ENCODE measurements at places on chromosomes 12 and 14.

- peak; percentile 28 for DNase-seq
Observed at GRCh38 chr14:89276424-89276975, 140.5 kb downstream of the FOXN3 start.

DNA sequence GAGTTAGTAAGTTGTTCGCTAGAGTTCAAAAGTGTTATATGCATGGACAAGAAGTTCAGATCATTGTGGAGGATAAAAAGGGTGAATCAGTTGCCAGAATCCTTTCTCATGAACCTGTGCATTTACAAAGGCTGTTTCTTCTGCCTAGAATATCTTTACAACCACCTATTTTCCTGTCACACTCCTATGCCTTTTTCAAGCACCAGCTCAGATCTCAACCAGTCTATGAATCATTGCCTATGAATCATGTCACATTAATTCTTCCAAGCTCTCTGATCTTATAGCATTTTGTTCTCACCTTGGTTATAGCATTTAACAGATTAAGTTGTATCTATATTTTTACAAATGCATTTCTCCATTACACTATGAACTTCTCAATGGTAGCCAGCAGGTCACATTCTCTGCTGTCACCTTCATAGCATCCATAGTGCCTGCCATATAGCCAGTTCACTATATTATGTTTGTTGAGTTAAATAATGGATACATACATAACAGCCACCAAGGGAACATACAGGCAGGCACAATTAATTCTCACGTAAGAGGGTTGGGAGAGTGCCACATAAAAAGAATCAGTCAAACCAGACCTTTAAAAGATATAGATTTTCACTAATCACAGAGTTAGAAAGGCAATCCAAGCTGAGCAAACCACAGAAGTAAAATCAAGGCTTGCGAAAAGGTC is 573.0 kb downstream of the FOXG1 start:
- DNase-seq = no peak

DNA sequence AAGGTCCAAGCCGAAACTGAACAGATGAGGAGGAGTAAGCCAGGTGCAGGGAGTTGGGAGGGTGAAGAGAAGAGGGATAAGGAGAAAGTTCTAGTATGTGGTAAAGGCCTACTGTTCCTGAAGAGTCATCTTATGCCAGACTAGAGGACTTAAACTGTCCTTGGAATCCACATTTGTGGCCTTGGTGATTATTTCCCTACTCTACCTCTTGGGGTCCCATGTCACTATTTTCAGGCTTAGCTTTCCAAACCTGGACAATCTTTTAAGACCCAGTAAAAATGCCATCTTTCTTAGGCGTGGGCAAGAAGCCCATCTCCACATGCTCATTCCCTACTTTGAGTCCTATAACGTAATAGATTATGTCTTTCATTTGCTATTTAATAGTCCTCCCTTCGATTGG is 40.1 kb upstream of the CRY1 start:
- no peak for DNase-seq

GRCh38 chr14:31966896-31967668 is 110.0 kb upstream of the ARHGAP5 start:
- DNase-seq = no peak

- no peak for DNase-seq
Observed at GRCh38 chr12:88897723-88898122, 317.5 kb upstream of the KITLG start.
